Body of pancreas (tissue), 4 donors: ENCODE measurements at places on chromosomes 7 and 10. TPM values are rescaled to one million over a fixed set of nuclear protein-coding genes. Genes with fewer than 3 reads are reported as not detected.

Gene SFRP5
- total RNA-seq: 163 TPM

GRCh38 chr7:45599851-45600706, 25.9 kb downstream of the ADCY1 start:
- H3K4me1 ChIP-seq: no peaks in the 10 kb centered on the region
- H3K27me3 ChIP-seq: no peaks in the 10 kb centered on the region
- no peak for DNase-seq
- H3K4me3 ChIP-seq: no peak overlapping the region
- H3K36me3 ChIP-seq: no peaks in the 10 kb centered on the region

DNA sequence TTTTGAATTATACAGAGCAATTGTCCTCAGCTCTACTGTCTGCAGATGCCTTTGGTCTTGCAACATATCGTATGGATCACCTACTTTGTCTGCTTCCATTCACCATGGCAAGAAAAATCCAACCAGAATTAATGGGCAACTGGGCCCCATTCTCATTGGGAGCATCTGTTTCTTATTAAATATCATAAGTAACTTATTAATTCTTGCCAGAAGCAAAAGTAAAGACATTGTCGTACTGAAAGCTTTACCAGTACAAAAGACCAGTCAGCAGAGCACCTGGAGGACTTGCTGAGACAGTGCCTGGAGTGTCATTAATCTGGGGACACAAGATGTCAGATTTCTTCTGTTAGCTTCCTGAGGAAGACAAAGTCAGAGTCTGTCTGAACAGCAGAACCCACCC, 404.5 kb downstream of the INHBA start:
- H3K27me3 ChIP-seq: no peaks in the 10 kb centered on the region
- DNase-seq: no peak
- no peaks in the 10 kb centered on the region for H3K4me1 ChIP-seq
- H3K27ac ChIP-seq: no peak overlapping the region
- H3K4me3 ChIP-seq: no peak overlapping the region
- no peaks in the 10 kb centered on the region for H3K36me3 ChIP-seq

- H3K36me3 ChIP-seq: no peaks in the 10 kb centered on the region
- H3K27me3 ChIP-seq: no peaks in the 10 kb centered on the region
- no peak overlapping the region for H3K4me3 ChIP-seq
These were observed 10.0 kb downstream of the SFTPD start for GRCh38 chr10:79938728-79939406.

DNA sequence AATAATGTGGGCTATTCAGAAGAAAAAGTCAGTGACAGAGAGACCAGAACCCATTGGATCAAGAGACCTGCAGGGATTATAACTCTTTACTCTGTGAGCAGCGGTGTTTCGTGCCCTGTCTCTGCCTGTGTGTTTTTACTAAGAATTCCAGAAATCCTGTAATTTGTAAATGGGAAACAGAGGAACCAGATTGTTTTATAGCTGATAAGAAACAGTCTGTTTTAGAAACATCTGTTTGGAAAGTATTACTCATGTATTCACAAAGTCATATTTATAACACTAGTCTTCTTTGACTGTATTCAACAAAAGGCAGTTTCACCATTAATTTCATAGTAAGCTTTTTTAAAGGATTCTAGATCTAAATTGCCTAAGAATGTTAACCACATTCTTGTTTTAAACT, 30.0 kb upstream of the VDAC2 start:
- DNase-seq: no peak
- no peak overlapping the region for H3K4me3 ChIP-seq
- H3K4me1 ChIP-seq: no peaks in the 10 kb centered on the region
